ENCODE measurements at places on chromosomes 11 and 22. TPM values are rescaled to one million over a fixed set of nuclear protein-coding genes. Genes with fewer than 3 reads are reported as not detected.
A peak's percentile ranks its signal among the peaks of the same experiment; 100 is the strongest.

RAB3IL1 gene
- total RNA-seq, result 10.6 TPM

OR8D4 gene
- total RNA-seq, result not detected

OR56B4 gene
- not detected for total RNA-seq

DEUP1 gene
- total RNA-seq, result not detected

PLAAT3 gene
- 70.3 TPM for total RNA-seq

PARVA gene
- total RNA-seq, result 84.0 TPM

- no peak overlapping the region for H3K27ac ChIP-seq
- DNase-seq, result no peak
- no peaks in the 10 kb centered on the region for H3K27me3 ChIP-seq
- H3K4me3 ChIP-seq, result no peak overlapping the region
- H3K36me3 ChIP-seq, result no peaks in the 10 kb centered on the region
Observed at GRCh38 chr11:127193950-127194349, 193.4 kb upstream of the KIRREL3 start.

DNA sequence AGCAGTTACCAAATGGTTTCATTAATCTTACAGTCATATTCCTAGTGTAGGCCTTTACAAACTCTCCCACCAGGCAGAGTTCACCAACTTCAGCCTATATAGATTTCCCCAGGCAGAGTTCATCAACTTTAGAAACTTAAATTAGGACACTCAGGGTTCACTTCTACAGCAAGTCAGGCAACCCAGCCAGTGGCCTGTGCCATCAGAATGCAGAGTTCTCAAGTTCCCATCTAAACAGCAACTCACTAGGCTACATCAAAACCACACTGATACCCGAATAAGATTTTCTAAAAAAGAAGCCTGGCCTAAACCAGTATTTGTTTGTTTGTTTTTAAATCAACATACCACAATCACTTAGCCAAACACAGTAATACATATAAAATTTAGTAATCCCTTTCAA lies 33.7 kb downstream of the PICALM start:
- no peaks in the 10 kb centered on the region for H3K27me3 ChIP-seq
- H3K4me1 ChIP-seq, result peaks cover 32% of the 10 kb centered on the region

GRCh38 chr11:70014291-70014690 lies 63.8 kb upstream of the ANO1 start:
- H3K27ac ChIP-seq, result no peak overlapping the region
- no peaks in the 10 kb centered on the region for H3K36me3 ChIP-seq
- no peak overlapping the region for H3K4me3 ChIP-seq
- no peak for DNase-seq

DNA sequence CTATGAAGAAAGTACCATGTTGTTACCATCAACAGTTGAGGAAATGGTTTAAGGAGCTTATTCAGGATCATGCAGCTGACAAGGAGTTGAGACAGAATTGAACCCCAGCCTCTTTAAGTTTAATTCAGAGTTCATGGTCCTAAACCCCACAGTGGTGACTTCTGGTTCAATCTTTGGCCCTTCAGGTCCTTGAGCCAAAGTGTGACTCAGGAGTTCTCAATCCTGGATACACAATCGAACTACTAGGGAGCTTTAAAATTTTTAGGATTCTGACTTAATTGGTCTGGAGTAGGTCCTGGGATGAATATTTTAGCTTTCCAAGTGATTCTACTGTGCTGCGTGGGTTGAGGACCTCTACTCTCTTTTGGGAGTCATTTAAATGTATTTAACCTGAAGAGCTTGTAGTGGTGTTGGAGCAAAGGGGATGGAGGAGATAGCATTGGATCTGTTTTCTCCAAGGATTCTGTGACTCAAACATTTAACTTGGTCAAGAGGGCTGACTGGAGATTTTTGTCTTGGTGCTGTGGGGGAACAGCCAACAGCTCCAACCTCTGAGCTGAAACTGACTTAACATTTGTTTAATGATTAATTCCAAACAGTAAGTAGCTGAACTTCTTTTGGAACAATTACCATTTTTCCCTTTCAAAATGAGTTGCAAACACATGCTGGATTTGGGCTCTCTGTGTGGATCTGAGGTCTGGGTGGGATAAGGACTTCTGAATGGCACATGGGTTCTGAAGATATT lies 80.1 kb downstream of the INSC start:
- no peaks in the 10 kb centered on the region for H3K36me3 ChIP-seq
- no peaks in the 10 kb centered on the region for H3K27me3 ChIP-seq
- no peaks in the 10 kb centered on the region for H3K4me1 ChIP-seq
- no peak overlapping the region for H3K27ac ChIP-seq
- no peak for DNase-seq

- H3K27me3 ChIP-seq, result no peaks in the 10 kb centered on the region
- no peak overlapping the region for H3K4me3 ChIP-seq
- H3K27ac ChIP-seq, result no peak overlapping the region
- no peak for DNase-seq
Observed at GRCh38 chr11:16912692-16913111, 101.5 kb downstream of the PLEKHA7 start.

- no peaks in the 10 kb centered on the region for H3K27me3 ChIP-seq
- H3K4me1 ChIP-seq, result no peaks in the 10 kb centered on the region
- peak; percentile 53 for DNase-seq
Observed at GRCh38 chr11:2580571-2581001, 119.2 kb downstream of the KCNQ1OT1 start.
